Immature natural killer cell (primary cell): ENCODE measurements at places on chromosomes 7 and 10.

DNA sequence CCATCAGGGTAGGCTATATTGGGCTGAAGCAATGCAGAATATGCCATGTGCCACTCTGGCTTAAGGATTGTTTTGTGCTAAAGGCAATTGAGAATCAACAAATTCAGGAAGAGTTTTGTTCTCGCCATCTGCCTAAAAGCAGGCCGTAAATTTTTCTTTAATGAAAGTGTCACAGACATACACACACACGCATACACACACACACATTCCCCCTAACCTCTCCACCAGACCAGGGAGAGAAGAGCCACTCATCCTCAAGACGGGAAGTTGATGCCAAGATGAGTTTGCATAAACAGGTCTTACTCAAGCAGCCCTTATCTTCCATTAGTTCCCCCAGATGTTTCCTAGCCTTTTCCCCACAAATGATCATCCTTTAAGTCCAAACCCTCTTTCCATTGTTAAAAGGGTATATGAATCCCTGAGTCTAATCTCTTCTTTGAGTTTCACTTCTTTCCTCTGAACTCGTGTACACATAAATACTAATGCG, 59.6 kb upstream of the TRIM24 start:
- no peak for DNase-seq
- H3K36me3 ChIP-seq, result no peaks in the 10 kb centered on the region
- H3K4me3 ChIP-seq, result no peak overlapping the region
- H3K27ac ChIP-seq, result peak overlapping the region; percentile 3

DNA sequence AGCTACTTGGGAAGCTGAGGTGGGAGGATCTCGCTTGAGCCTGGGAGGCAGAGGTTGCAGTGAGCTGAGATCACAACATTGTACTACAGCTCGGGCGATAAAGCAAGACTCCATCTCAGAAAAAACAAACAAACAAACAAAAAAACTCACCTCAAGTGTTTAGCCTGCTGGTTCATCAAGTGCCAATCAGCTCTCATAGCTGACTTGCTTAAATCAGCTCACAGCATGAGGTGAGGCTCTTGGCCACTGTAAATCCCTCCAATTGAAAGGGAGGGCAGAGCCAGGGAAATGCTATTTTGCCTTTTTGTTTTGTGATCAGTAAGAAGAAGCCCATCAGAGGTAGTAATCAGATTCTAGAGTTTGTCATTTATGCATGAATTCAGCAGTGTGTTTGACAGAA, 112.3 kb downstream of the RAB11FIP2 start:
- H3K4me3 ChIP-seq, result no peak overlapping the region
- DNase-seq, result no peak
- H3K27ac ChIP-seq, result no peak overlapping the region

- no peak for DNase-seq
- H3K36me3 ChIP-seq, result no peaks in the 10 kb centered on the region
- H3K27me3 ChIP-seq, result peaks cover under 1% of the 10 kb centered on the region
- H3K4me3 ChIP-seq, result no peak overlapping the region
Observed at GRCh38 chr10:71564194-71564820, 155.3 kb downstream of the C10orf105 start.

GRCh38 chr10:81873932-81874816, 820 bp upstream of the NRG3 start:
- no peak overlapping the region for H3K27ac ChIP-seq
- no peak overlapping the region for H3K4me3 ChIP-seq
- no peaks in the 10 kb centered on the region for H3K36me3 ChIP-seq
- DNase-seq, result no peak

GRCh38 chr7:42002654-42003053, 234.4 kb downstream of the GLI3 start:
- no peak overlapping the region for H3K27ac ChIP-seq
- peaks cover 3% of the 10 kb centered on the region for H3K27me3 ChIP-seq
- no peaks in the 10 kb centered on the region for H3K36me3 ChIP-seq
- no peak for DNase-seq
- no peak overlapping the region for H3K4me3 ChIP-seq
